ENCODE measurements at places on chromosomes 16 and 17. TPM values are rescaled to one million over a fixed set of nuclear protein-coding genes. Genes with fewer than 3 reads are reported as not detected.

DNA sequence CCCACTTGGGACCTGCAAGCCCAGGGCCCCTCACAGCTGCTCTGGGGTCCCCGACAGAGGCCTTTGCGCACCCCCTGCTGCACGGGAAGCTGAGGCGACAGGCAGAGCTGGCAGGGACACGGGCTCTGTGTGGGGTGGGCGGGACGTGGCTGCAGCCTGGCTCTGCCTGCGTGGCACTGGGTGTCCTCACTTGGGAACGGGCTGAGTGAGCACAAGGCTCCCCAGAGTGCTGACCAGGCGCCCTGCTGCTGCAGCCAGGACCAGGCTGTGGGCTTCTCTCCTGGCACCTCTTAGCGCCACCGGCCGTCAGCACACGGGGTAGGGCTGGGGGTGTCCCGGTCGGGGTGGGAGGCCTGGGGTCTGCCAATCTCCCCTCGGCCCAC is 6.6 kb downstream of the C1QTNF8 start:
- DNase-seq: no peak

FA2H gene
- total RNA-seq: 0.29 TPM

C1QBP gene
- 86.3 TPM for total RNA-seq

DNA sequence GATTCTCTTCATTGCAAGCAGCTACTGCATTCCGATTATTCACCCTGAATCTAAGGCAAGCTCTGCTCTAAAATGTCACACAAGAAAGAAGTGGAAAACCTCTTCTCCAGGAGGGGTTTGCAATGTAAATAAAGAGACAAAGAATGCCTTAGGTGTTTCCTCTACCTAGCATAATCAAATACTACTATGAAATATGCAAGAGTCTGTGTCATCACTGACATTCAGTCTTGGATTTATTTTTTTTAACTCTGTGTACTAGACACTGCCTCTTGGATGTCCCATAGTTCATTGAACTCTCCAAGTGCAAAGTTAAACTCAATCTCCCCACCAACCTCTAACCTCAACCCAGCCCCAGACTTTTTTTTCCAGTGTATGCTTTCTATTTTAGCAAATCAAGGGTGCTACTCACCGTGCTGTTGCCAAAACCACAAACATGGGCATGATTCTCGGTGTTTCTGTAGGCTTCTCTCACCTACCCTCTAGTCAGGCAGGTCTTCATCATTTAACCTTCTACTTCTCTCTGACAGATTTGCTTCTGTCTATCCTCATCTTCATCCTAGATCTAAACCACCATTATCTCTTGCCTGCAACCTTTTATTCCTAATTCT is 329.1 kb downstream of the CDH13 start:
- DNase-seq: no peak

GJD3 gene
- total RNA-seq: 1.2 TPM

GRCh38 chr17:33228548-33228947 is 64.5 kb downstream of the ASIC2 start:
- DNase-seq: peak; percentile 42

WNT9B gene
- 3.8 TPM for total RNA-seq

- DNase-seq: peak; percentile 87
Measured at GRCh38 chr17:59513934-59514841, 51.2 kb upstream of the DHX40 start.

DNA sequence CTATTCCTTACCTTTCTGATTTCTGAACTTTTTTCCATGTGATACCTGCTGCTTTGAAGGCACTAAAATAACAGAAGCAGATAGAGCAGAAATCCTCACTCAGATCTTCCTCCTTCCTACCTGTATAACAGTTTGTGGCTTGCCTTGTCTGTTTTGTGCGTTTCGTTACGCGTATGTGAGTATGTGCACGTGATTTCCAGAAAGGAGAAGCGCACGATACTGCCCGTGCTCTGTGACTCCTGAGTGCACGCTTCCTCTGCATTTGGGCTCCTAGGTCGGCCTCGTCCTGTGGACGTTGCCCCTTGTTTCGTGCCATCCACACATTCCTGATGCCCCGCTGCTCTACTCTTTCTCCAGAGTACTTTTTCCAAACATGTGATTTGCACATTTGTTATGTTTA is 4.1 kb downstream of the COX4I1 start:
- no peak for DNase-seq

TMEM100 gene
- total RNA-seq: 18.3 TPM

DNA sequence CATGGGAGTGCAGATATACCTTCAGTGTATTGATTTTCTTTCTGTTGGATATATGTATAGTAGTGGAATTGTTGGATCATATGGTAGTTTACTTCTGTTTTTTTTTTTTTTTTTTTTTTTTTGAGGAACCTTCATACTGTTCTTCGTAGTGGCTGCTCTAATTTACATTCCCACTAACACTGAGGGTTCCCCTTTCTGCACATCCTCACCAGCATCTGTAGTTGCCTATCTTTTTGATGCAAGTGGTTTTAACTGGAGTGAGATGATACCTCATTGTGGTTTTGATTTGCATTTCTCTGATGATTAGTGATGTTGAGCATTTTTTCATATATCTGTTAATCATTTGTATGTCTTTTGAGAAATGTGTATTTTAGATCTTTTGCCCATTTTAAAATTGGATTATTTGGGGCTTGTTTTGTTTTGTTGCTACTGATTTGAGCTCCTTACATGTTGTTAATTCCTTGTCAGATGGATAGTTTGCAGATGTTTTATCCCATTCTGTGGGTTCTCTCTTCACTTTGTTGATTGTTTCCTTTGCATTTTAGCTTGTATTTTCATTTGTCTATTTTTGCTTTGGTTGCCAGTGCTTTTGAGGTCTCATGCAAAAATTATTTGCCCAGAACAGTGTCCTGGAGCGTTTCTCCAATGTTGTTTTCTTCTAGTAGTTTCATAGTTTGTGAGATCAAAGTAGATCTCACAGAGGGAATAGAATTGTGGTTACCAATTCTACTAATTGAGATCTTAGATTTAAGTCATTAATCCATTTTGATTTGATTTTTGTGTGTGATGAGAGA is 25.0 kb upstream of the BCAS3 start:
- DNase-seq: no peak

DNA sequence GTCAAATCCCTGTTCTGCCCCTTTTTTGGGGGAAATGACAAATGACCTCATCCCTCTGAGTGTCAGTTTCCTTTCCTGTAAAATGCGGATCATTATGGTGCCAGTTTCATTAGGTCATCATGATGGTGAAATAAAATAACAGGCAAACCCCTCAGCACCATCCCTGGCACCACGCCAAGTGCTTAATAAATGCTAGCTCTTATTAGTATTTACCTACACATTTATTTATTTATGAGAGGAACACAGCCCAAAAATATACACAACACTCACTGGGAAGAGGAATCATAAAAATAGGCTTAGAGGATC is 28.6 kb upstream of the GPRC5B start:
- no peak for DNase-seq

TBC1D3L gene
- 6.7 TPM for total RNA-seq

KCNAB3 gene
- 0.97 TPM for total RNA-seq

KRT15 gene
- 0.37 TPM for total RNA-seq

PMP22 gene
- total RNA-seq: 163 TPM

DNA sequence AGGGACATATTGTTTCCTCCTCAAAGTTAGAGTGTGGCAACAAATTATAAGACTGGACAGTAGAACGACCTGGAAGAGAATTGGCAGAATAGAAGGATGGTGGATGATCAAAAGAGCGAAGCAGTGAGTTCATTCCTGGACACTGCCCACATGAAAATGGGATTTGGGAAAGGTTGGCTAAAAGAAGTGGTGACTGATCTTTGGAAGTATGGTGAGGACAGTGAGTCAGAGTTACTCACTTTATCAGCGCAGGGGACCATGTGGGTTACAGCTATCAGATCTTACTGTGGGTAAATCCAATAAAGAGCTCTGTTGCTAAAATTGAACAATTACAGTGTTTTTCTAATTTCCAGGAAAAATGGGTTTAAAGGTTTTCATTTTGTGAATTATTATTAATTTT is 2.7 kb upstream of the TANC2 start:
- DNase-seq: no peak

ZP2 gene
- total RNA-seq: not detected
